ENCODE measurements at places on chromosomes 7 and 10.
A peak's percentile ranks its signal among the peaks of the same experiment; 100 is the strongest.

DNA sequence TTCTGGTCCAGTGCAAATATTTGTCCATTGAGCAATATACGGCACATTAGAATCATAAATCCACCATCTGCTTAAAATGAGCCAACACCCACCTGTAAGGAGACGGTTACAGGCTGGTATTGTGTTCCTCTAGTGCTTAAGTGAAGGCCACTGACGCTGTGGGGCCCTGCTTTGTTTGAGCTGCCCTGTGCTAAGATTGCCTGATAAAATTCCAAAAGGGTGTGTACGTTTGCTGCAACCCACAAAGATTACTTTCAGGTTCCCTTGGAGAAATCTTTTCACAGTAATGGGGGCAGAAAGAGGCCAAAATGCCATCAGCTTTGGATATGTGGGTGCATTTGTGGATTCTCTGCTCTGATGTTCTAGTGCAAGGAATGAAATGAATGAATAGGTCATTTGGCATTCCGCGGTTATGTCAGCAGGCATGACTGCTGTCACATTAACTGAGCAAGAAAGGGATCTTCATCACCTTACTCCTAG lies 34.4 kb downstream of the AGR3 start:
- peak; percentile 38 for DNase-seq

GRCh38 chr10:126586128-126586527 lies 84.4 kb downstream of the C10orf90 start:
- no peak for DNase-seq

DNA sequence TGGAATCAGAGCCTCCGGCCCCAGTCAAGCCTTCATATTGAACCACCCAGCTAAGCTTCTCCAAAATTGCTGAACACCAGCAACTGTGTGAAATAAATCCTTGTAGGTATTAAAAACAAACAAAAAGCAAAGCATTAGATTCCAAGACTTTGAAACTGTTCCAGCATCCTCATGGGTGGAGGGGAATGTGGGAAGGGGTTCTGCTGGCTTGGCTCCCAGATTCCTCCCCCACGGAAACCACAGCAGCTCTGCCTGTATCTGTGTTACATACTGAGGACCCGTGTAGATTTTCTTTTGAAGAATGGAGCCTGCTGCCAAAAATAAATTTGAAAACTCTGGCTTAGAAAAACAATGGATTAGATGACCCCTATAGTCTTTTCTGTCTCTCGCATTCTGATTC lies 20.0 kb downstream of the AKR1B1 start:
- DNase-seq = no peak

DNA sequence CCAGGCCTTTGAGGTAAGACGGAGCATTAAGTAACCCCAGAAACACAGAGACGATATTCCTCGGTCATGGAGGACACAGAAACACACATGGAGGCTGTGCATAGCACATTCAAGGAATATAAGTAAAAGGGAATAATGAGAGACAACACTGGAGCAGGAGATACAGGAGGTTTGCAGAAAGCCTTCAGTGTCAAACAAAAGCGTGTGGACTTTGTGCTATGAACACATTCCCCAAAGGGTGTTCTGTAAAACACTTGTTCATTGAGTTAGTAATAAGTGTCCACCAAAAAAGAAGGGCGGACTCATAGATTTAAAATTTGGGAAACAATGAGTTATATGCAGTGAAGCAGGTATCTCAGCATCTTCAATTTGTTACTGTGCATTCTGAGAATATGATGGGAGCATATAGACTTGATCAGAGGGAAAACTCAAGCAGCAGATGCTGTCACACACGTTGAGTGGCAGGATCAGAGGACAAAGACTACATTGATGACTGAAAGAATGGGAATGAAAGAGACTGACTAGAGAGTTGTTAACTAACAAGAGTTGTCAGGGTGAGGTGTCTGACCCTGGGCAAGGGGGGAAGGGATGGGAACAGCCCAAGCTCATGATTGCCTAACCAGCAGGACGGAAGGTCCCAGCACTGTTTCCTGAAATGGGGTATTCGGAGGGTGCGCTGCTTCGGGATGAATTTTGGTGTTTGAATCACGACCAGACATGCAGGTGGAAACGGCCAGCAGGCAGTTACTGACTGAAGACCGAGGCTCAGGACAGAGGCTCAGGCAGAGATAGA lies 85.2 kb upstream of the VIPR2 start:
- DNase-seq = no peak

- DNase-seq = no peak
These were observed 87.6 kb upstream of the ADARB2 start for GRCh38 chr10:1824928-1825327.
